ENCODE measurements at places on chromosomes 7 and 10.

GRCh38 chr7:44155191-44156185 lies 14.4 kb upstream of the MYL7 start:
- DNase-seq = no peak

- peak; percentile 24 for DNase-seq
Observed at GRCh38 chr7:123494193-123494796, 40.1 kb downstream of the IQUB start.

- no peak for DNase-seq
Observed at GRCh38 chr7:130500463-130500862, 8.6 kb downstream of the MEST start.

DNA sequence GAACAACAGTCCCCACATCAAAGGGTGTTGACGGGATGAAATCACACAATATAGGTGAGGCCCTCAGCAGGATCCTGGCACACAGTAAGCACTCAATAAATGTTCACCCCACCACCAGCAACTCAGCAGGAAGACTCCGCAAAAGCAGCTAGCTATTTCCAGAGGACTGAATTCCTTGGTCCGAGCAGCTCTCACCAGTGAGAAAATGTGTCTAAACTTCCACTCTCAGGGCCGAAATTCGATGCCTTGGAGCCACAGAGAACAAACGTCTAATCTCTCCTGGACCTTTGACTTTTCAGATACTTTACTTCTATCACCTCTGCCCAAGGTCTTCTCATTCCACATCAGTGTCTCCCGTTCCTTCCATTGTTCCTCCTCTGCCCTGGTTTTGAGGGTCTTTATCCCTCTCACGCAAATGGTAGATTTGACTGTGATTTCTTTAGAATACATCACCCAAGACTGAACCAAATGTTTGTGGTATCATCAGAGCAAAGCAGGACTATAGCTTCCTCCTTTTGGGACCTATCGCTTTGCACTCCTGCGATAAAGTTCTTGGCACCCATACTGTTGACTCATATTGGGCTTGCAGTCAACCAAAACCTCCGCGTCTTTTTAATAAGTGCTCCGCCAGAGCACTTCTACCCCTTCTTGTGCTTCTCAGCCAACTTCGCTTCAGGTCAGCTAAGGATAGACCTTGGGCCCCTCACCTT lies 903 bp upstream of the NT5C2 start:
- DNase-seq = peak; percentile 17

- no peak for DNase-seq
Observed at GRCh38 chr10:124146483-124146882, 53.1 kb upstream of the CHST15 start.

DNA sequence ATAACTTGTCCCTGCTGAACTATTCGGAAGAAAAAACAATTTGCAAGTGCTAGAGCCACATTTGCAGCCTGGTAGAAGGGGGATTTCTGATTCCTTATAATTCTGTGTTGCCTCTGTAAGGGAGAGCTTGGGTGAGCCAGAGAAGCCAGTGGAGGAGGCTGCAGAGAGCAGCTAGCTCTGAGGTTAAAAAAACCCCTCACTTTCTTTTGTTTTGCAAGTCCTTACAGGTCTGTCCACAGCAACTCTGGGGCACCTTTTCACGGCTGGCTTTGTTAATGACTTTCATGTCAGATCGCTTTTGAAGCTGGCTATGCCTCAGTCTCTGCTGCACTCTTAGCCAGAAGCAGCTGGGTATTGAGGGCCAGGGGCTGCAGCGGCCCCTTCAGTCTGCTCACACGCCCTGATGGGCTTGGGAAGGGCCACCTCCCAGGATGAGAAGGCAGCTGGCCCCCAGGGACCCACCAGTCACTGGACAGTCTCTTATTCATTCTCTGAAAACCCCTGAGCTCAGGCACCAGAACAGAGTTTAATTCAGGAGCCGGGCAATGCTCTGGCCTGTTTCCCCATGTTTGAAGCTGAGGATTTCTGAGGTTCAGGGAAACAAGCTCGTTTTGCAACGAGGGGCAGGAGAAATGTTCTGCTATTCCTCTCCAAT lies 30.9 kb downstream of the TRIM8 start:
- no peak for DNase-seq
